ENCODE measurements at places on chromosomes 12 and 14.
A peak's percentile ranks its signal among the peaks of the same experiment; 100 is the strongest.

- no peak for DNase-seq
Observed at GRCh38 chr12:124592481-124593160, 25.2 kb upstream of the NCOR2 start.

- DNase-seq: no peak
Observed at GRCh38 chr12:43544703-43545102, 7.3 kb downstream of the ADAMTS20 start.

- DNase-seq: no peak
Observed at GRCh38 chr14:89603938-89604480, 187.0 kb upstream of the FOXN3 start.

GRCh38 chr14:50739186-50739585, 71.1 kb upstream of the SAV1 start:
- no peak for DNase-seq

DNA sequence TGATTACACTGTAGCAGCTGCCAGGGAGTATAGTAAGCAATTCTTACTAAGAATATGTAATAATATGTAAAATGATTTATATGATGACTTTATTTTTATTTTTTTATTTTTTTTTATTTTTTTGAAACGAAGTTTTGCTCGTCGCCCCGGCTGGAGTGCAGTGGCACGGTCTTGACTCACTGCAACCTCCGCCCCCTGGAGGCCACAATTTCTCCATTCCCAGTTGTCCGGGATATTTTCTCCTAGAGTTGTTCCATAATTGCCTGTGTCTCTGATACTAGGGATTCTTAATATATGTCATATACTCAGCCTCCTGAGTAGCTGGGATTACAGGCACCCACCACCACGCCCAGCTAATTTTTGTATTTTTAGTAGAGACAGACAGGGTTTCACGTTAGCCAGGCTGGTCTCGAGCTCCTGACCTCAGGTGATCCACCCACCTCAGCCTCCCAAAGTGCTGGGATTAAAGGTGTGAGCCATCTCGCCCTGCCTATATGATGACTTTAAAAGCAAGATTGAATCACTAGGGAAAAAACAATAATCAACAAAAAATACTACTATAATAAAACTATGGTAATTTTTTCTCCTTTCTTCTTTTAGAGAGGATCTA, 12.2 kb upstream of the ITPR2 start:
- DNase-seq: peak; percentile 75

DNA sequence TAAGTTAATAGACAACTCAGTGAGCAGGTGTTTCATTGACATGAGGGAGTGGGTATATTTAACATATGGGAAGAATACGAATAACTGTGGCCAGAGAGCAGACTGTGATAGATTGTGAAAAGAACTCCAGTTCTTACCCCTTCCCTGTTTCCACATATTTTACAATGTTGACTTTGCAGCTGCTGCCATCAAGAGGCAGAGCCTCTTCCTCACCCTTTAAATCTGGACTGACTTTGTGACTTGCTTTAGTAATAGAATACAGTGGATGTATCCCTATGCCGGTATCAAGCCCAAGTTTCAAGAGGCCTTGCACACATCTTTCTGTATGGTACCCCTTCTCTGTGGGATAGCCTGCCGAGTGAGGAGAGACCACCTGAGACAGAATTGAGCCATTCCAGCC, 356.7 kb downstream of the ETNK1 start:
- DNase-seq: peak; percentile 27

DNA sequence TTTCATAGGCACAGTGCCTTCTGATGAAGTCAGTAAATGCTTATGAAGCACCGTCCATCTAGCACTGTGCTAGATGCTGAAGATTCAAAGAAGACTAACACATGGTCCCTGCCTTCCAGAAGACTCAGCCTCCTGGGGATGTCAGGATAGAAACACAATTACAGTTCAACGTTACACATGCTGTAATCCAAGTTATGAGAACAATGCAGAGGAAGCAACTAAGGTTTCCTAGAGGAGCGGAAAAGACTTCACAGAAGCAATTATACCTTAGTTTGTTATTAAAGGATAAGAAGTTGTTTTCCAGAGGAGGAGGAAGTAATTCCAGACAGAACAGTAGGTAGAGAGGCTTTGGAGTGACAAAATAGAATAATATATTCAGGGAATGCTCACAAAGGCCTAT, 66.9 kb upstream of the FGD4 start:
- no peak for DNase-seq

DNA sequence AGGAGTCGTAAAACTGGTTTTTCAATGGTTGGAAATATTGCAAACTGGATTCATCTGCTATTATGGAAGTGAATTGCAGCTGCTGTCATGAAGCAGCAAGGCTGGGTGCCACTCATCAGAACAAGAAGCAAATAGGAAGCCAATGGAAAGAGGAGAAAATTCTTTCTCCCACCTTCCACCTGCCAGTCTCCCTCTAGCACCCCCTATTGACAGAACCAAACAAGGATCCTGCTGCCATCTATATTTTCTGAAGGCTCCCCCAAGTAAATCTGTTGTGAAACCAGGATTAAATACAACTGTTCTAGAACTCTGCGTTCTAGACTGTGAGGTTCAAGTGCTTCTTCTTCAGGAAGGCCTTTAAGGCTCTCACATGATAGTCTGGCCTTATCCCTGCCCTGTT, 286.6 kb downstream of the AACS start:
- peak; percentile 52 for DNase-seq

- no peak for DNase-seq
Observed at GRCh38 chr12:132439333-132439904, 50.5 kb upstream of the FBRSL1 start.

- DNase-seq: no peak
Observed at GRCh38 chr12:86249851-86250250, 6.3 kb downstream of the MGAT4C start.

GRCh38 chr14:45083617-45083975, 320 bp upstream of the PRPF39 start:
- DNase-seq: no peak

DNA sequence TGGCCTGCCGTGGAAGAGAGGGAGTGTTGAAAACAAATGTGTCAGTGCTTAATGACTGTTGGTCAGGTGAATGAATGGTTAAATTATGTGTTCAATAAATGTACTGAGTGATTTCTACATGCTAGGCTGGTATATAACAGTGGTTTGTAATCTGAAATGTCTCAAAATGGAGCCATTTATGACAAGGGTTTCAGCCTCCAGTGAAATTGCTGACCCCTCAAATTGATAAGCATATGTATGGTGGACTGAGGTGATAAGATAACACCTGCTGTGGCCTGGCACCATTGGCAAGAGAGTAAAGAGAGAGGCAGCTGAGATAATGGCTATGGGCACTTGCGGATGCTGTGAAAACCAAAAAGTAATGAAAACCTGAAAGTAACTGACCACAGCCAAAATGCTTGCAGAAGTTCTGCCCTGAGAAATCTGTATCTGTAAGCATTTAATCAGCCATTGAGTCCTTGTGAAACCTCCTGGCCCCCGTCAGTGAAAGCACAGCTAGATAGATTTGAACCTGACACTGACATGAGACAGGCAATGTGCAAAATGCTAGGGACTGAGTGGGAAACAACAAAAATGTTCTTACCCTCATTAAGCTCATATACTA, 1.4 kb upstream of the BCAT1 start:
- no peak for DNase-seq

- peak; percentile 93 for DNase-seq
Observed at GRCh38 chr14:76352639-76353281, 23.2 kb upstream of the ESRRB start.

DNA sequence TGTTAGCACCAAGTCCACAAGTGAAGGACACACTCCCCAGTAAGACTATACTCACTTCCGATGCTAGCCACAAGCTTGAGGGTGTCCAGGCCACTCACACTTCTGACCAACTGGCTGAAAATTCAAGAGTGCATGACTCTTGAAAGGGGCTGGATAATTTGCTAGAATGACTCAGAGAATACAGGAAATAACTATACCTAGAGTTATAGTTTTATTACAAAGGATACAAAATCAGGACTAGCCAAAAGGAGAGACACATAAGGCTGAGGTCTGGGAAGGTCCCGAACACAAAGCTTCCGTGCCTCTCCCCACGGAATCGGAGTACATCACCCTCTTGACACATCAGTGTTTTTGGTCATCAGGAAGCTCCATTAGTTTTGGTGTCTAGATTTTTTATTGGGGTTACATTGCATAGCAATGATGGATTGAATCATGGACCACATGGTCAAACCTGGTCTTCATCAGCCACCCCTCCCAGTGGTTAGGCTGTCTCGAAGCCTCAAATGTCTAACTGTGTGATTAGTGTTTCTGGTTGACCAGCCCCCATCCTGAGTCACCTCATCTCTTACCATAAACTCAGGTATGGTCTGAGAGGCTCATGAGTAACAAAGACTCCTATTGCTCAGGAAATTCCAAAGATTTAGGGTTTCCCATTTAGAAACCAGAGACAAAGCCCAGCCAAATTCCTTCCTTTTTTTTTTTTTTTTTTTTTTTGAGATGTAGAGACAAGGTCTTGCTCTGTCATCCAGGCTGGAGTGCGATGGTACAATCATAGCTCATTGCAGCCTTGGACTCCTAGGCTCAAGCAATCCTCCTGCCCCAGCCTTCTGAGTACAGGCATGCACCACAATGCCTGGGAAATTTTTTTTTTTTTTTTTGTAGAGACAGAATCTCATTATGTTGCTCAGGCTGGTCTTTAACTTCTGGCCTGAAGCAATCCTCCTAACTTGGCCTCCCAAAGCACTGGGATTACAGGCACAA, 472.0 kb upstream of the TBX3 start:
- peak; percentile 45 for DNase-seq

- DNase-seq: no peak
Observed at GRCh38 chr14:26200687-26201086, 397.1 kb downstream of the NOVA1 start.

GRCh38 chr14:75625034-75625433, 35.6 kb downstream of the ERG28 start:
- no peak for DNase-seq

- DNase-seq: no peak
Observed at GRCh38 chr12:2363836-2364609, 311.2 kb downstream of the CACNA1C start.
